ENCODE measurements at places on chromosomes 3 and 15.

DNA sequence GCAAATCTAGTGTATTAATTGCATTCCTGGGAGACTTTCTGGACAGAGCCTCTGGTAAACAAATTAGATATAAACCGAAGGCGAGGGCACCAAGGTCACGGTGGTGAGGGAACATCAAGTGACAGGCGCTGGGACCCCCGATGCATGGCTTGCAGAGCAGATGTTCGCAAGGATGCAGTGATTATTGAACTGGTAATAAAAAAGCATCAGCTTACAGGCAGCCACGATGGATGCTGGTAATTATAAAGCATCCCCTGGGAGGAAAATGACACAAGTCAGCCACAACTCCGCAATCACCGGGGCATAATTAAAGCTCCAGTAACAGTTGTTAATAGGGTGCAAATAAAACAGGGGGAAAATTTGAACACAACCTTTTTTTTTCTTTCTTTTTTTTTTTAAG lies 231.1 kb upstream of the DPH6 start:
- DNase-seq: no peak

DNA sequence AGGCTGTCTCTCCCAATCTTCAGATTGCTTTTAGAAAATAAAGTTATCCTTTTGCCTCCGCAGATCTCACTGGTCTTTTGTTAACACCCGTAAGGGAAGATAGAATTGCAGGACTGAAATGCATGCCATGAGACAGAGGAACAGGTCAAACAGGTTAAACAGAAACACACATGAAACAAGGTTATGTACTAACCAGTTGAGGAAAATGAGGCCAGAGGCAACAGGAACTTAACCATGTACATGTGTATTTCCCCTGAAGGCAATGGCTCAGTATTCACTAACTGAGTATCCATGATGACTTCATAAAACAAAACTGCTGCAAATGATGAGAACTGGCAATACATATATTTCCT lies 169.1 kb upstream of the NSMCE3 start:
- no peak for DNase-seq

- DNase-seq: peak; percentile 90
These were observed 30.2 kb downstream of the ZNF710 start for GRCh38 chr15:90031231-90031791.

GRCh38 chr15:59137566-59137965 lies 32.6 kb downstream of the CCNB2 start:
- DNase-seq: no peak

DNA sequence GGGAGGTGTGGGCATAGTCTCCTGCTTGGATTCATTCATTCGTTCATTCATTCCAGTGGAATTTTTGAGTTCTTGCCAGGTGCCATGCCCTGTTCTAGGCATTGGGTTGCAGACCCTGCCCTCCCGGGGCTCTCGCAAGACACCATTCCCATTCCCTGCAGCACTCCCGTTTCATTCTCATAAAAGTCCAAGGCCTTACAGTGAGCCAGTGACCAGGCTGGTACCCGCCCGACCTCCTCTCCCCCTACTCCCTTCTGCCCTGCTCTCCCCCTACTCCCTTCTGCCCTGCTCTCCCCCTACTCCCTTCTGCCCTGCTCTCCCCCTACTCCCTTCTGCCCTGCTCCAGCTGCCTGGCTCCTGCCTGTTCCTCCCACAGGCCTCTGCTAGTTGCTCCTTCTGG lies 41.9 kb downstream of the AMOTL2 start:
- DNase-seq: no peak

GRCh38 chr15:43186003-43186353 lies 775 bp downstream of the CCNDBP1 start:
- DNase-seq: peak; percentile 33

Data from suppressor macrophage treated with lipopolysaccharide for 1 hour (primary cell).